H1 (cell line): ENCODE measurements at places on chromosomes 13 and 19.

GRCh38 chr19:48940902-48941301 lies 7.4 kb downstream of the DHDH start:
- no peak for DNase-seq

DNA sequence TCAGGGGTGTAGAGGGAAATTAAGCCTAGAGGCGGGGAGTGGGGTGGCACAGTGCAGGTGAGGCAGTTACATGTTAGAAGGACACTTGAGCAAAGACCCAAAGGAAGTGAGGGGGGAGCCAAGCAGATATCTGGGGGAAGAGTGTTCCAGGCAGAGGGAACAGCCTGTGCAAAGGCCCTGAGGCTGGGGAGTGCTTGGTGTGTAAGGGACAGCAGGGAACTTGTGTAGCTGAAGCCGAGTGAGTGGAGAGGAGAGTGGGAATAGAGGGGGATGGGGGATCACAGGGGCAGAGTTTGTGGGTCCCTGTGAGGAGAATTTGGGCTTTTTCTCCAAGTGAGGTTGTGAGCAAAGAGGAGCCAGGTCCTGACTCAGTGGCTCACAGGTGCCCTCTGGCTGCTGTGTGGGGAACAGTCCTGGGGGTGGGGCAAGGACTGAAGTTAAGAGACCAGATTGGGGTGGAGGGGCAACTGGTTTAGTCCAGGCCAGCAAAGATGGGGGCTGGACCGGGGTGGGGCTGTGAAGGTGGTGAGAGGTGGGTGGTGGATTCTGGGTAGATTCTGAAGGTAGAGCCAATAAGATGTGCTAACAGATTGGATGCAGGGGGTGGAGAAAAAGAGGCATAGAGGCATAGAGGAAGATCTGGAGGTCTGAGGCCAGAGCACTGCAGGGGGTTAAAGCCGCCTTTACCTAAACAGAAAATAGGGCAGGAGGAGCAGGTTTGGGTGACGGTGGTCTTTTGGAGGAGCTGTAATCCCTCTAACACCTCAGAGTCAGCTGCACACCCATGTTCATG lies 75.3 kb downstream of the CACNA1A start:
- peak; percentile 85 for DNase-seq

DNA sequence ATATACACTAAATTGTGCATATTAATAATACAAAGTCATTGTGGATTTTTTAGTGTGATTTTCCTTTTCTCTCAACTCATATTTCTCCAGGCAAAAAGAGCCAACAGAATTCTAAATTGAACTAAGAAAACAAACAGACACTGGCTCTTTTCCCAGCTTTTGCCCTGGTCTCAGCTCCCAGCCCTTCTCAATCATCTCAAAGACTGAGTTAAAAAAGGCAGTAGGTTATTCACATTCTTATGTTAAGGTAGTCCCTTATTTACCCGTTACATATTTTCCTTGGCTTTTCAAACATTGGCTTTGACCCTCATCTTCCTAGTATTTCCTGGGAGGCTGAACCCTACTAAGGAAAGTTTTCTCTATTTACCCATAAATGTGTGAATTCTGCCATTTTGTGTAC lies 753.6 kb downstream of the LIG4 start:
- DNase-seq = no peak

- DNase-seq = peak; percentile 55
Measured at GRCh38 chr13:74132776-74133656, 1.2 kb downstream of the KLF12 start.

- no peak for DNase-seq
Measured at GRCh38 chr13:18946738-18947137, 234.9 kb downstream of the TUBA3C start.

DNA sequence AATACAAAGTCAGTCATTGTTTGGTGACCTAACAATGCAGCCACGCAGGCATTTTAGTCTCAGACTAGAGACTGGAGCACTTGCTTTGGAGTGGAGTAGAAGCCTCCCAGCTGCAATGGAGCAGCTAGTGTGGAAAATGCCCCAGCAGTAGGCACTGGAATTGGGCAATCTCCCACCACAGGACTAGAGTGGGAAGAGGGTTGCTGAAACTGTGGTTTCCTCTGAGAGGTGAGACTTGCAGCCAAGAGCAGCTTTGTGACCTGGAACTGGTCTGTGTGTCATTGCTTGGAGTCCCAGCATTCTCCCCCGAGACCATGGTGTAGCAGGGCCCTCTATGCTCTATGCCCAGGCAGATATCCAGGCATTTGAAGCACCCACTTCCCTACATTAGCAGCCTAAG lies 556.3 kb downstream of the UQCRFS1 start:
- no peak for DNase-seq
